ENCODE measurements at places on chromosomes 1 and 21.

DNA sequence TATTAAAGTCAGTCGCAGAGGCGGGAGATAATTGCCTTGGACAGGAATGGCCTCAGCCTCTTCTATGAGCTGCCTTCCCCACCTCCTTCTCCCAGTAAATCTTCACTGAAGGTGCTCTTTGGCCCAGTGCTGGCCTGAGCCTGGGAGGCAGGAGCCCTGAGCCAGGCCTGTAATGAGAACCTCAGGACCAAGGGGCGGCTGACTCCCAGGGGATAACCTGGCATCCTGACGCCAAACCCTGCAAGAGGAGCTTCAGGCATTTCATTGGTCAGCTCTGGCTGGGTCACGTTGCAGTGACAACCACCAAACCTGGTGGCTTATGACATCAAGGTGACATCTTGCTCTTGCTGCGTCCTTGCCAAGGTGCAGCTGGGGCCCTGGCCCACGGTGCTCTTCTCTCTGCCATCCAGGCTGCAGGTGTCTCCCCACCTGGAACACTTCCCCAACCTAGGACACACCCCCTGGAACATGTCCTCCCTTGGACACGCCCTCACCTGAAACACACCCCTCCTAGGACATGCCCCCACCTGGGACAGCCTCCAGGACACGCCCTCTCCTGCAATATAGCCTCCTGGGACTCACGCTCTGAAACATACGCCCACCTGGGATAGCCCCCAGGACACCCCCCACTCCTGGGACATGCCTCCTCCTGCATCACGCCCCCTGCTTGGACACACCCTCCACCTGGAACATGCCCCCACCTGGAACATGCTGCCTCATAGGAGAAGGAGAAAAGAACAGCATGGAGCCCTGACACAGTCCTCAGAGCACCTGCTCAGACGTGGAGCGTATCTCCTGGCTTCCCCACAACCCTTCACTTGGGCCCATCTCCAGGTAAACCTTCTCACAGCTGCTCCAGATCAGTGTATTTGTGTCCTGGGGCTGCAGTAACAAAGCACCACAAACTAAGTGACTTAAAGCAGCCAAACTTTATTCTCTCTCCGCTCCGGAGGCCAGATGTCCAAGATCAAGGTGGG is 333.6 kb downstream of the NPHP4 start:
- DNase-seq: no peak

DNA sequence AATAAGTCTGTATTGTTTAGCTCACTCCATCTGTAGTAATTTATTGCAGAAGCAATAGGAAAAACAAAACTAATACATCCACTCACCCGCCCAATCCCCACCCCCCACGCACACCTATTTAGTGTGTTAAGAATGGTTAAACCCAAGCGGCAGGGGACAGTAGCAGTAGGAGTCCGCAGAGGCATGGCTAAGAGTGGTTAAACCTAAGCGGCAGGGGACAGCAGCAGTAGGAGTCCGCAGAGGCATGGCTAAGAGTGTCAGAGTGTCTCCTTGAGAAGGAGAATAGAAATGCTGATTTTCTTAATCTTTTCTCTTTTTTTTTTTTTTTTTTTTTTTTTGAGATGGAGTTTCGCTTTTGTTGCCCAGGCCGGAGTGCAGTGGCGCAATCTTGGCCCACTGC is 34.8 kb upstream of the TMPRSS2 start:
- no peak for DNase-seq

GRCh38 chr1:32215629-32216480 is 6.3 kb downstream of the TMEM234 start:
- peak; percentile 81 for DNase-seq

GRCh38 chr1:75791022-75791421 is 5.0 kb downstream of the RABGGTB start:
- DNase-seq: no peak

- DNase-seq: peak; percentile 58
Observed at GRCh38 chr1:6601049-6601922, 1.4 kb downstream of the KLHL21 start.

DNA sequence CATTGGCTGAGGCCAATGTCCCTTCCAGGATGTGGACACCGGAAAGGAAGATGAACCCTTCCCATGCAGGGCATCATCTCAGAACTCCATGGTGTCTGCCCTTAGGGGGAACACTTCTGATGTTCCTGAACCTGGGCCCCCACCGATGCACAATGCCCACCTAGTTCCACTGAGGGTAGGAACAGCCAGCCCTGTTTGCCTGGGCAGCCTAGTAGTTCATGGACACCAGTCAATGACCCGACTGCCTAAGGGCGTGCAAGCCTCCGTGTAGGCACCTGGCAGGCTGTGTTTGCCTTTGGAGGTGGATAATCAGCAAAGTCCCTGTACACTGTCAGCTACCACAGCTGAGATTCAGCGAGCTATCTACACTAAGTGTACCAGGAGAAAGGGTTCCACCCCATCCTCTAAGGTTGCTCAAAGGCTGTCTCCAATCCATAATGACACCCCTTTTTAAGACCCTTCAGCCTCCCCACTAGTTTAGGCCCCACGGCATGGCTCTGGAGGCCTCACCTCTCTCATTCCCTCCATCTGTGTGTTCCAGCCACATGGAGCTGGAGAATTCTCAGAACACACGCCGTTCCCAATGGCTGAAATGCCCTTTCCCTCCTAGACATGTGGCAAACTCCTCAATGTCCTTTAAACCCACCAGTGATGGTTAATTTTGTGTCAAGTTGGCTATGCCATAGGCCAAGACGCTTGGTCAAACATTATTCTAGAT is 124.8 kb upstream of the EDN2 start:
- DNase-seq: no peak

DNA sequence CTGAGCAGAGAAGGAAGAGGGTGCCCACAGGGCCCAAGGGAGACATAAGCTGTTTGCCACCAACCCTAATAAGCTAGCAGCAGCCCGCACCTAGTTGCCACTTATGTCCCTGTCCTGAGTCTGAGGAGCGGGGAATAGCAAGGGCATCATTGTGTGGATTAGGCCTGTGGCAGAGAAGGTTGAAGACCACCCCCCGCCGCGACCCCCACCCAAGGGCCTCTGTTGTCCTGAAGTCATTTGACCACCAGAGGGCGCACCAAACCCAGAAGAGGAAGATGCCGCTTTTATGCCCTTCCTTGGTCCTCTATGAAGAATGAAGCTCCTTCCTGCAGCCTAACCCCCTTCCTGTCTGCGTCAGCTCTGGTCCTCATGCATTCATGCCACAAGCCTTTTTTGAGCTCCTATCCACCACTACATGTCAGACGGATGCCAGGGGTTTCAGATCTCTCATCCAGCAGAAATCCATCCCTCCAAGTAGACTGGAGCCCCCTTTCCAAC is 16.6 kb downstream of the RHBG start:
- peak; percentile 85 for DNase-seq

GRCh38 chr1:31655104-31655503 is 10.4 kb upstream of the PEF1 start:
- no peak for DNase-seq

GRCh38 chr1:164183854-164184635 is 374.9 kb upstream of the PBX1 start:
- DNase-seq: no peak

DNA sequence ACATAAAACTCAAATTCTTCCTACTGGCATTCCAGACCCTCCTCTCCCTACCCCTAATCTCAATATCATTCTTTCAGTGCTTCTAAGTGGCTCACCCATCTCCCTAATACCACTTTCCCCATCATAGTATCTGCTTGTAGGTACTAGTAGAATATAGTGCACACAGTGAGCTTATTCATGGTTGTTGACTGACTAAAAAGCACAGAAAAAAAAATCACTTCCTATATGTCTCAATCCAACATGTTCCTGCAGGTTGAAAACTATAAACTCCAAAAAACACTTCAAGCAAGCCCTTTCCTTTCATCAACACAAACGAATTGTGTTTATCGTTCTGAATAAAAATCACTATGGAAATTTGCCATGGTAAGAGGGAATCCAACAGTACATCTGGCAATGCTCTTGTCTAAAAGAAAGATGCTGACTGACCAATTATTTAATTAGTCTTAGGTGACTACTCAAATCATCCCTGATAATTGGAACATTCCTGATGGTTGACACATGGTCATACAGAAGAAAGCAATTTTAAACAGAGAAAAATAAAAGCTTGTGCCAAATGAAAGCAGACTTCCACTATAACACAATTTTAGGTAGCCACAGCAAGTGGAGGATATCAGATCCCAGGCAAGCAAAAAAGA is 87.1 kb downstream of the NDUFS5 start:
- no peak for DNase-seq

DNA sequence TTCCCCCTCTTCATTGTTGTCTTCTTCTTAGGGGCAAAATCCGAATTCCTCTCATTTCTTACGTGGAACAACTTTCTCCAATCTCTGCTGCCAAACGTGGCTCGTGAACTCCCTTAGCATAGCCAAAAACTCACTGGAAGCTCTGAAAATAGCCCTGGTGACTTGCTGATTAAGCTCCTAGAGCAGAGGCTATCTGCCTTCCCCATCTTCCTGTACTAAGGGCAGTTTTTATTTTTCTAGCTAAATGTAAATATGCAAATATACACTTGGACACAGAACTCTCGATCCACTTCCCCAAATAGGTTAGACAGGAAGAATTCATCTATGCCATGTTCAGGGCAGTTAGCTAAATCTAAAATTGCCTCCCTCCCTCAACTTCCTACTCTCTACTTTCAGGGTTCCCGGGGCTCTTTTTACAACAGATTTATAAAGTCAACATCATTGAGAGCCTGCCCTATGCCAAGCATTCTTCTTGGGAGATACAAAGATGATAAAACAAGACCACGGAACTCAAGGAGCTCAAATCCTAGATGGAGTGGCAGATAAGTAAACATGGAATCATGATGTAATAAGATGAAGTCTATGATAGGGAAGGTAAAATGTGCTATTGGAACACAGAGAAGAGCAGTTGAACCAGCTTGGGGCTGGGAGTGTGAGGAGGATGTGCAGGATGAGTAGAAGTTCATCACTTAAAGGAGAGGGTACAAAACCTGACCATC is 59.4 kb upstream of the FMOD start:
- no peak for DNase-seq

DNA sequence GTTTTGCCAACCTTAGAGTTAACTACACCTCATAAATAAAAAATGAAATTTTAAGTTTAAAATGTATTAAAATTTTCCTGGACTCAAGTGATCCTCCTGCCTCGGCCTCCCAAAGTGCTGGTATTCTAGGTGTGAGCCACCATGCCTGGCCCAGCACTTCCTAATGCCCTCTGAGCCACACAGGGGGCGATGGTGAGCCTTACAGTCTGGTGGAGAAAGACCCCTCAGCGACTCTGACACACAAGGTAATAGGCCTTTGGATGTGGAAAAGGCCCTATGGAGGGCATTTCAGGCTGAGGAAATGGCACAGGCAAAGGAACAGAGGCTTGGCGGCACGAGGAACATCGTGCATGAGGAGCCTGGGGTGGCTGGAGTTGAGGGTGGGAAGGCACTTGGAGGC is 6.7 kb downstream of the CITED4 start:
- no peak for DNase-seq

DNA sequence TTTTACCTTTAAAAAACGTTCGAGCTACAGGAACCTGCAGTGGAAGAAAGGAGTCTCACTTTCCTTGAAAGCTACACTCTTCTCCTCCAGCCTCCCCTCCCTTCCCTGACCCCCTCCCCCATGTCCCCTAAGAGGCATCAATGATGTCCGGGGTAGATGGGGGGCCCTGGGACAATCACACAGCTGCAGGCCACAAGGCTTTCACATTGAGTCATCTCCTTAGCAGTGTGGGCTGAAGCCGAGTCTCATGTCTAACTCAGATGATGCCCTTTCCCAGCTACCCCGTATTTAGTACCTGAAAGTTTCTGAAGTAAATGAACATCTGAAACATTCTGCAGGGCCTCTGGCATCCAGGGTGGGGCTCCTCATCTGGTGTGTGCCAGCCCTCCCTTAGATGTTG is 6.3 kb upstream of the GPR25 start:
- DNase-seq: no peak

DNA sequence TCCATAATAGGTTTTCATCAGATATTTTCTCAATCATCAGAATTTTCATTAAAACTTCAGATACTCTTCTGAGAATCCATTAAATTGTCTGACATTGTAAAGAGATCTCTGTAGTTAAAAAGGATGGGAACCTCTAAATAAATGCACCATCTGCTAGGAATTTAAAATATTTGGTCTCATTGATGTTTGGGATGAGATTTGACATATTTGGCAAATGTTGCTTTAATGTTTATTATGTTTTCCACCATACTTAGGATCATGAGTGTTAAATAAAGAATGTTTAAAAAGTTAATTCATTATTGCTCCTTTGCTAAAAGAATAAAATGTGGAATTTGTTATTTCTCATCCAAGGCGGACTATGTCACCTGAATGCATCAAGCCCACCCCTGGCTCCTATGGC is 85.5 kb upstream of the VANGL1 start:
- no peak for DNase-seq

GRCh38 chr1:36703526-36704208 is 221.0 kb upstream of the CSF3R start:
- peak; percentile 91 for DNase-seq

DNA sequence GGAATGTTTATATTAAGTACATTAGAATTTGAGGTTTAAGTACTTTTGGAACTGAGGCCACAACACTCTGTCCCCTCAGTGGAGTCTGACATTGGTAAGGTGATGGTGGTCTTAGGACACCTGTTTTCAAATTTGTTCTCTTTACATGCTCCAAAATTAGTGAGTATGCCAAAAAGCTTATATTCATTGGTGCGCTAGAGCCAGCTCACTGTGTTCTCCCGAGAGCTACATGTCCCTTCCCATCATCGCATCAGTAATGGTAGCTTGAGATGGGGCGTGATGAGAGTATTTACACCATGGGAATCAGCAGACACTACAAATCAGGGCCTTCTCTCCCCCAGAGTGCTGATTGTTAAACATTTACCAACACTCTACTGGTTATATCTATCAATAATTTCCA is 19.5 kb downstream of the ETS2 start:
- no peak for DNase-seq

DNA sequence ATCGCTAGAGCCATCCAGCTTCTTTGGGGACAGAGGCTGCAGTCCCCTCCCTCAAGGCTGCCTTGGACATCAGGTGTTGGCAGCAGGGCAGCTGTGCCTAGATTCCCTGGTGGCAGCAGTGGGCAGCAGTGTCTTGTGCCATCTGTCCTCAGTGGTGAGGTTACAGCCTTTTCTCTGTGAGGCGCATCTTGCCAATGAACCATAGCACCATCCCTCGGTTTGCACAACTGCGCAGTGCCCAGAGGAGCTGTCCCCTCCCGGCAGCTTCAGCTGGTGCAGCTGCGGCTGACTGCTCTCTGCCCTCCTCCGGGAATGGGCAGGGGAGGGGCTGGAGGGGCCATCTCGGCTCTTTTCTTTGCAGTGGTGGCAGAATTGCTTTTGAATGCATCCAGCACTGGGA is 59.0 kb upstream of the C8B start:
- DNase-seq: no peak

- no peak for DNase-seq
Observed at GRCh38 chr1:246795906-246796694, 71.9 kb downstream of the SCCPDH start.

Data from D341Med (cell line).